Femur (tissue), 1 donor: ENCODE measurements at places on chromosomes 1 and 21.

GRCh38 chr21:26001356-26001755, 169.2 kb downstream of the APP start:
- no peak for DNase-seq

- no peak for DNase-seq
These were observed 12.1 kb downstream of the CD55 start for GRCh38 chr1:207333620-207334019.

- DNase-seq: no peak
These were observed 12.2 kb downstream of the ZDHHC18 start for GRCh38 chr1:26838474-26839338.

DNA sequence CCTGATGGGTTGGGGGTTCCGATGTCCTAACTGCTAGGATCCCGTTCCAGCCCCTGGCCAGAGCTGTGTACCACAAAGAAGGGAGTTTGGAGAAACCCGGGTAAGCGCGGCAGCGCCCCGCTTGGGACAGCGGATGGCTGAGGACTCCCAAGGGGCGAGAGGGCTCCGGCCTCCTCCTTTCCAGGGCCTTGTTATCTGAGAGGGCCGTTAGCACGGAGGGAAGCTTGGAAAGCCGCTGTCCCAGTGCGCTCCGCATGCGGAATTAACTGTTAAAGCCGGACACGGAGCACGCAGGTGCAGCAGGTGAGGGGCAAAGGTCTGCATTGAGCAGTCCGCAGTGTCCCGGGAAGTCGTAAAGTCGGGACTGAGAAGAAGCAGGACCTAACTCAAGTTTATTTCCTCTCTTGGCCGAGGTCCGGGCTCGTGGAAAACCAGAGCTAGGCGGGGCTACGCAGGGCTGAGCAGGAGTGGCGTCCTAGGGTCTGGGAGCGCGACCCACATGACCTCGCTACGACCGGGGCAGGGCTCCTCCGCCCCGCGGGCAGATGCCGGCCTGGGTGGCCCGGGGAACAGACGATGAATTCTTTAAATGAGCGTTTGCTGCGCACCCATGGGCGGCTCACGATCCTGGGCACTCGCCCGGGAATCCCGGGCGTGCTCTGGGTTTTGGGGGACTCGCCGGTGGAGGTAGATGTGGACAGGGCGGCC, 4.5 kb downstream of the LHX4 start:
- peak; percentile 24 for DNase-seq

GRCh38 chr1:41851589-41851988, 67.1 kb downstream of the HIVEP3 start:
- no peak for DNase-seq

DNA sequence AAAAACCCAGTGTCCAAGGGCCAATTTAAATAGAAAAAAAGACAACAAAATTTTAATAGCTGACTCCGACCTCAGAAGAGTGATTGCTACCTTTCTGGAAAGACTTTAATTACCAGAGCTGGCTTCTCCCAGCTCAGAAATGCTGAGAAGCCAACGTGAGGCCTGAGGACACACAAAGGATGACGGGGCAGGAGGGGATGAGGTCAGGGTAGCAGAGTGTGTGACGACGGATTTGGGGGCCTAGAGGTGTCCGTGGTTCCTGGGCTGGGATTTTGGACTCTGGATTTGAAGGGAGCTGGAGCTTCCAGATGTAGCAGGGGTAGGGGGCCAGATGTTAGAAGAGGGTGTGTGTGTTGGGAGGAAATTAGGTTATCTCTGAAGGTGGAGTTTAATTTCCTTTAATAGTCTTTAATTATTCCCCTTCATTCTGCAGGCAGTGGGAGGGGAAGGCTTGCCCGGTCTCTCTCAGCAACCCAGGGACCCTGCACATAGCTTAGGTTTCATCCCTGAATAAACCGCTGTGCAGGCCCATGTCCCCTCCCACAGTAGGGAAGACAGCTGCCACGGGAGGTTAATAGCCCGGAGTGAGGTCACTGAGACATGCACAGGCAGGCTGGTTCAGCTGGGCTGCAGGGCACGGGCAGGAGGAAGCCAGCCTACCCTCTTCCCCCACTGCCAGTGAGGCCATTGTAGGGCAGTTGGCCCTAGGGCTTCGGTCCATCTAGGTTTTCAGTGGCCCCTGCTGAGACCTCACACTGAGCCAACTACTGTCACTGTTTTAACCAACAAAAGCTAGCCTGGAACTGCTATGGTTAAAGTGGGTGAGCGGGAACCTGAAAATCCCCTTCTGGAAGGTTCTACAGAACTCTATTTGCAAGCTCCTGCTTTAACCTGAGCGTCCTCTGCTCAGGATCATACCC, 3.8 kb upstream of the PADI3 start:
- peak; percentile 34 for DNase-seq

- no peak for DNase-seq
These were observed 91.1 kb upstream of the NR5A2 start for GRCh38 chr1:199936441-199936840.

DNA sequence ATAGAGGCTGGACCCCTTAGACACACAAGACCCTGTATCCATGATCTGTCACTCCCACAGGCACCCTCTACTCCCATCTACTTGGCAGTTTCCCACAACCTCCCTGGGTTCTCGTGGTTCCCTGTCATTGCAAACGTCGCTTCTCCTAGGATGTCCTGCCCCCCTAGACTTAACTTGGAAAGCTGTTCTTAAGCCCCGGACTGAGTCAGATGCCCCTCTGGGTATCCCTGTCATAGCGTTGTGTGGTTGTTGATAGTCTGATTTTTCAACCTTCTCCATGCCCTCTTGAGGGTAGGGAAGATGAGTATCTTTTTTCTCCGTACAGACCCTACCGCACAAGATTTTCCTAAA, 11.8 kb downstream of the RCC1 start:
- DNase-seq: peak; percentile 43

DNA sequence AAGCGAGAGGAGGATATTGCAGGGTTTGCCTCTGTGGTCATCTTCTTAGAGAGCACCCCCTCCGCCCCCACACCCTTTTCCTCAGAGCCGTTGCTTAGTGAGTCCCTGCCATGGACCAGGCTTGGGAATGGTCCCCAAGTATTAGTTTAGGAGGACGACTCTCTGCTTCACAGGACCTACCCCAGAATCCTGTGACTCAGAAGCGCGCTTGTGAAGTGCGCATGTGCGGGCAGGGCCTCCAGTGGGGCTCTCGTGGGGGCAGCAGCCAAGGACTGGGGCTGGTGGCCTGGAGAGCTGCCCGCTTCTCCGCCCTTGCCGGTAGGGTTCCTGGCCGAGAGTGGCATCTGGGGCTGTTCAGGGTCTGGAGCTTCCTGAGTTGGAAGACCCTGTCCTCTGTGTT, 37.3 kb upstream of the HMGN1 start:
- peak; percentile 51 for DNase-seq

DNA sequence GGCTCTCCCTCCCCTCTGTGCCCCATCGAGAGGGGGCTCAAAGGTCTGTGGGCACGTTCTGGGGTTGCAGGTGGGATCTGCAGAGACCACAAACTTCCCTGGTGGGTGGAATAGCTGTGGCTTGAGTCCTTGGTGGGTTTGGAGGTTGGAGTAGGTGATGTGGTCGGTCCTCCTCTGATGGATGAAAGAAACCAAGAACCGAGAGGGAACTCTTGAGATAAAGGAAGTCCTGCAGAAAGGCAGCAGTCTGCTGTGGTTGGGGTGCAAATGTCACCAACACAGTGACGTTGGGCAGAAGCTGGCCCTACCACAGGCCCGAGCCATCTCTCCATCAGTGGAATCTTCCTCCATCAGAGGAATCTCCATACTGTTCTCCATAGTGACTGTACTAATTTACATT, 171.8 kb downstream of the FCRL5 start:
- no peak for DNase-seq

DNA sequence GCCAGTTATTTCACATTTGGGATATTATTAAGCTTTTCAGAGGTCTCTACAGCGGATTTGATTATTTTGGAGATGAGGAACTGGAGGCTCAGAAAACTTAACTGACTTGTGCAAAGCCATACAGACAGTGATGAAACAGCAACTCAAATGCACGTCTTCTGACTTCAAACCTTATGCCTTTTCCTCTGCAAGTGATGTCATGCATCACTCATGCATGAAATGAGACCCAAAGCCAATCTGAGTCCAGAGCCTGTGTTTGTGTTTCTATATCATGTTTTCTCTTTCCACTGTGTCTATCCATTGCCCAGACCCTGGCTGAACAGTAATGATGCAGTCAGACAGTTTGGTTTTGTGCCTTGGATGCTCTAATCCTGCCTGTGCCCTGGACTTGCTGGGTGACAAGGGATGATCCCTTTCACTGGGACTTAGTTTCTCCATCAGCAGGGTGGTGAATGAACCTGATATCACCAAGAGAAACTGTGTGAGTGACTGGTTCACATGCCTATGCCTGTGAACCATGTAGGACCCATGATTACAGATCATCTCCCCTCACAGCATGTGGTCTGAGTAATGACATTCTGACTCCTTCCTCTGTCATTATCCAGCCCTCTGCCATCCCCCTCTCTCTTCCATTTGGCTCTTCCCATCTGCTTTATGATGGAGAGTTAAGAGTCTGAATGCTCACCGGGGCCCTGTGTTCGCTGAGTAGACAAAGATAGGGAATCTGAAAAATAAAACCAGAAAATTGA, 33.4 kb downstream of the SLAMF6 start:
- no peak for DNase-seq

GRCh38 chr1:212149566-212149965, 114.0 kb downstream of the DTL start:
- no peak for DNase-seq

DNA sequence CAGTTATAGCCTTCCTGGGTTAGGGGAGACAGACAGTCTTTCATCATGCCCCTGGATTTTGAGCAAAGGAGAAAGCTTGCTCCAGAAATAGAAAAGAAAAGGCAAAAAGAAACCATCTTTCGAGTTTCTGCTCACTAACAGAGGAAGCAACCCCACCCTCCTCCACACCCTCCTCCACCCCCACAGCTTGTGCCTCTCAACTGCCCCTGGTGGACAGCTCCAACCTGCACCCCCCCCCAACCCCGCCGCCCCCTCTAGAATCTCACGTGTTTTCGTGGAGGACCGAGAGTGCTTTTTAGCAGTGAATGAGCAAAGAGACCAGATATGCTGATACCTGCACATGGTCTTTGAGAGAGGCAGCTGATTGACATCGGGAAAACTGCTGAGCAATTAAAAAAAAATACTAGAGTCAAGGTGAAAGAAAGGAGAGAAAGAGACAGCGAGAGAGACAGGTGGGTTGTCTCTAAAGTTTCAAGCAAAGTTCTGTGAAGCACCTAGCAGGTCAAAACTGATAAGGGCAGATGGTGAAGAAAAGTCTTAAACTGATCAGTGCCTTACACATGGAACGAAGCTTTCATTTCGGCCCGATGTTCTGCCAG, 358.3 kb downstream of the KIF26B start:
- DNase-seq: no peak

- DNase-seq: no peak
These were observed 155.0 kb downstream of the TOMM20 start for GRCh38 chr1:234973426-234974250.

DNA sequence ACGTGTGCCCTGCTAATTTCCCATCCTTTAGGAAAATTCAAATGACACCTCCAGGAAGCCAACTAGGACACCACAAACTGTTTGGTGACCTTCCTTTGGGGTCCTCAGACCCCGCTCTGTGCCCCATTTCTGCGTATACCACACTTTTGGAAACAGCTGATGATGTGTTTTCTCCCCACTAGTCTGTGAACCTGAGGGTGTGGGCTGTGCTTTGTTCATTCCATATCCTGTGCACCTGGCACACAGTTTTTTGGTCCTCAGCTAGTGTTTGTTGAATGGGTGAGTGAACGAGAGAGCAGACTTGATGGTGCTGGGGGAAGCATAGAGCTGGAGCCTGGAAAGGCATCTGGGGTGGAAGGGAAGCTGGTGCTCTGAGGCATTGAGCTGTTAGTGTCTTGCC, 48.6 kb downstream of the RPS6KA1 start:
- no peak for DNase-seq

DNA sequence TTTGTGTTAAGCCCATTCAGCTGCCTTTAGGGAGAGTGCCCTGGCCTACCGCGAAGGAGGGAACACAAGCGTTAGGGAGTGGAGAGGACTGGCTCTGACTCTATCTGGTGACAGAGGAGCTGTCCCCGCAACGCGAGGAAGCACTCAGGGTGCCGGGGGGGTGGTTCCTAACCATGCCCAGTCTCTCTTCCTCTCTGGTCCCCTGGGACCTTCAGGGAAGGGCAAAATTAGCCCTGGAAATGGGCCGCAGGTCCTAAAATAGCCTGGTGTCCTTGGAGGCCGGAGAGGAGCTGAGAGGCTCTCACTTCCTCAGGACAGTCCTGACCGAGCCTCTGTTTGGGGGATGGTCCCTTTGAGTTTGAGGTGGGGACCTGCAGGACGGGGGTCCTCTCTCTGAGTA, 5.8 kb downstream of the SLC45A1 start:
- no peak for DNase-seq

DNA sequence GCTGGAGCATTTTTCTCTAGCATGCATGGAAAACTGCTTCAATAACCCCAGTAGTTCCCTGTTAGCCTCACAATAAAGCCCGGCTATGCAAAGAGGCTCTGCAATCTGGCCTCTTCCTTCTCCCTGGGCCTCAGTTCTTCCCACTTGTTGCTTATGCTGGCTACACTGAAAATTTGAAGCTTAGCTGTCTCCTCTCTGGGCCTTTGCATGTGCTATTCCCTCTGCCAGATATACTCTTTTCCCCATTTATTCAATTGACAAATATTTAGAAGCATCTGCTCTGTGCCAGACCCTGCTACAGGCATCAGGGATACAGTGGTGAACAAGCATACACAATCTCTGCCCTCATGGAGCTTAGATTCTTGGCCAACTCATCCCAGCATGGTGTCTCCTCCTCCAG, 15.3 kb downstream of the CRYBG2 start:
- DNase-seq: no peak

DNA sequence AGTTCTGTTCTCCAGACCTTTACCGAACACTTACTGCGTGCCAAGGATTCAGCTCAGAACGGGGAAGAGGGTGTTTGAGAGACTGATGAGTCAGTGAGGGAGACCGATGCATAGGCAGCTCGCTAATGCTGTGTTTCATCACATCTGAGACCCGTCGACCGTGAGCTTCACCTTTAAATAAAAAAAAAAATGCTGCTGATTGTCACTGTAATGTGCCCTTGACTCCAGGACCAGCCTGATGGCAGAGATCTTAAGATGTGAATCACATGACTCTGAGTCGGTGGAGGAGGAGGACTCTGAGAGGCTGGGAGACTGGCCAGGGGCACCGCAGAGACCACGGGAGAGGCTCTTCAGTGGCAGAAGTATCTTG, 28.8 kb downstream of the SPSB1 start:
- DNase-seq: no peak

- no peak for DNase-seq
These were observed 22.9 kb upstream of the SUMO3 start for GRCh38 chr21:44840771-44841170.

GRCh38 chr1:110525249-110525595, 6.2 kb upstream of the KCNA10 start:
- DNase-seq: no peak
